ENCODE measurements at places on chromosomes 4 and X.

DNA sequence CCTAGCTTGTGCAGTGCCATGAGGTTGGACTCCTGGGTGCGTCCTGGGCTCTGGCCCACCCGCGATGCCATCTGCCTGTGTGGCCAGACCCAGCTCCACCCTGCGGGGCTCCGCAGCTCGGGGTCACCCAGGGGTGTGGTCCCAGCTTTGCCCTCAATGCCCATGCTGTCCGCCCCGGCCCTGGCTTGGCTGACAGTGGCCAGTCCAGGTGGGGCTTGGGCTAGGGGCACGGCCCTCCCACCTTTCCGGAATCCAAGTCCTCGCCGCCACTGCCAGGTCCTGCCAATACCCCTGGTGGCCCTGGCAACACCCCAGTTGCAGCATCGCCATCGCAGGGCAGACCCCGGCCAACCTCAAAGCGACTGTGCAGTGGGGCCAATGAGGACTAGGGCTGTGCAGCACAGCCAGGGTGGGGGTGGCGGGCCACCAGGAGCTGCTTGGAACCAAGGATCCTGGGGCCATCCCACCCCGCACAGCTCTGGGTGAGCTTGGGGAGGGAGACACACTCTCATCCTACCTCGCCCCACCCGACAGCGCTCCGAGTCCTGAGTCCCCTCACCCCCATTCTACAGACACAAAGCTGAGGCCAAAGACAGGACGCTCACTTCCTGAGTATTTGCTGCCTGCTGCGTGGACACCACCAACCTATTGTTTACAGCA lies 80.9 kb downstream of the ZNF718 start:
- no peak for DNase-seq

- no peak for DNase-seq
Measured at GRCh38 chr4:2082627-2083026, 23.5 kb downstream of the NAT8L start.

DNA sequence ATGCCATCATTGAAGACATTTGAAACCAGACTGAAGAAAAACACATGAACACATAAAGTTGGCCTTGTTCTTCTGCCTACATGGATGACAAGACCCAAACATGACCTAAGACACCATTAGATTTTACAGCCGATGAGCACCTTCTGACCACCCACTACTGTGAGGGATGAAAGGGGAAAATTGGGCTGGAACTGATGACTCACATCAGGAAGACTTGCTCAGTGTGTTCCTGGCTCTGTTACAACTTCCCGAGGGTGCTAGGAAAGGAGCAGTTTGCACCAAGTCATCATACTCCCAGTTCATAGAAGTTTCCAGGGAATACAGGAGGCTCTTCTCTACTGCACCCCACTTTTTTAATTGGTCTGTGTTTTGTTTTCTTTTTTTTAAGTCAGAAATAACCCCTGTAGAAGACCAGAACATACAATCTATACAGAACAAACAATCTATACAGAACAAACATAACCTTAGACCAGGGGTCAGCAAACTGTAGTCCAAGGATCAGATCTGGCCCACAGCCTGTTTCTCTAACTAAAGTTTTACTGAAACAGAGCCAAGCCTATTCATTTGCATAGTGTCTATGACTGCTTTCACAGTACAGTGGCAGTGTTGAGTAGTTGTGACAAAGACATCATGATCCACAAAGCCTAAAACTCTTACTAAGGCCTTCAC lies 25.3 kb downstream of the BTC start:
- no peak for DNase-seq

GRCh38 chr4:60314416-60314815 lies 885.7 kb upstream of the ADGRL3 start:
- no peak for DNase-seq

GRCh38 chr4:79338148-79338547 lies 12.3 kb upstream of the NAA11 start:
- DNase-seq: no peak

Measured in NCI-H2081 (cell line).